ENCODE measurements at places on chromosomes 2 and 18.
A peak's percentile ranks its signal among the peaks of the same experiment; 100 is the strongest.

DNA sequence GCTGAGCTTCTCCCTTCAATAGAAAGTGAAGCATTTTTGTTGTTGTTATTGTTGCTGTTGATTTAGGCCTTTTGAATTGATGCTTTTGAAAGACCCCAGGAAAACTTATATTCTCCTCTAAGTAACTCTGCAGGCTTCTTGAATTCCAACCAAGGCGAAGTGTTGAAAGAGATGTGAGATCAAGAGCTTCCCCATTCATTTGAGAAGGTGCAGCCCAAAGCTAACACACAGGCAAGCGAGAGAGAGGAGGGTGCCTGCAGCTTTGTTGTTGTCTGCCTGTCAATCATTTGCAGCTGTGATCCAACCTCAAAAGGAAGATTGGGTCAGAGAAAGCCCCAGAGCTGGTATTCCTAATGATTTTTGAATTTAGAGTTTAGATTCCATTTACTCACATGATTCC, 963.6 kb upstream of the CNTNAP5 start:
- no peak for DNase-seq

GRCh38 chr18:6982398-6982797, 135.2 kb downstream of the LAMA1 start:
- no peak for DNase-seq

DNA sequence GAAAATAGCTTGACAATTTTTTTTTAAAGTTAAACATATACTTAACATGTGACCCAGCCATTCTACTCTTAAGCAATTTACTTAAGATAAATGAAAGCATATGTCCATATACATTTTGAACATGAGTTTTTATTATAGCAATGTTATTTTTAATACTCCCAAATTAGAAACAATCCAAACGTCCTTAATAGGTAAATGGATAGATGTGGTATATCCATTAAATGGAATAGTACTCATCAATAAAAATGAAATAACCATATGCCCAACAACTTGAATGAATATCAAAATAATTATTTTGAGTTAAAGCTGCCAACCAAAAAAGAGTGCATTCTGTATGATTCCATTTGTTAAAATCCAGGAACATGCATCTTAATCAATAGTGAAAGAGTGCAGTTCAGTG, 29.1 kb downstream of the NCOA1 start:
- DNase-seq, result no peak

- DNase-seq, result peak; percentile 4
Observed at GRCh38 chr18:58671632-58672564, 633 bp downstream of the MALT1 start.

GRCh38 chr18:56823986-56824565, 172.9 kb downstream of the WDR7 start:
- DNase-seq, result no peak

DNA sequence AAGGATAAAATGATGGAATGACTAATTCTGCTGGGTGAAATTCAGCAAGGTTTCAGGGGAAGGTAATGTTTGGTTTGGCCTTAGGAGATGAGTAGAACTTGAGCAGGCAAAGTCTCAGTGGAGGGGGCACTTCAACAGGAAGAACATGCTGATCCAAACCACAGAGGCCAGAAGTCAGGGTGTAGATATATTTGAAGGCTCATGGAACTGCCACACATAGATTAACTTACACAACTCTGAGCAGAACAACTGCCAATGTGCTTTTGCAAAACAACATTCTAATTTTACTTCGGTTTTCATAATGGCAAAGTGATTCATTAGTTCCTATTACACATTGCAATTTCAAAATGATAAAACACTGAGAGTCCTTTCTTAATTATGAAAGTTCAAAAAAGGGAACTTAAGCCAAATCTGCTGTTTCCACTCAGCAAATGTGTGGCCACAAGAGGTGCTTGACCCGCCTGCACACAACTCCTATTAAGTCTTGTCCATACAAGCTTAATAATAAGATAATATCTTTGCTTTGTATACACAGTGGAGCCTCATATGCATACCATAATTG, 284.8 kb downstream of the MREG start:
- no peak for DNase-seq

DNA sequence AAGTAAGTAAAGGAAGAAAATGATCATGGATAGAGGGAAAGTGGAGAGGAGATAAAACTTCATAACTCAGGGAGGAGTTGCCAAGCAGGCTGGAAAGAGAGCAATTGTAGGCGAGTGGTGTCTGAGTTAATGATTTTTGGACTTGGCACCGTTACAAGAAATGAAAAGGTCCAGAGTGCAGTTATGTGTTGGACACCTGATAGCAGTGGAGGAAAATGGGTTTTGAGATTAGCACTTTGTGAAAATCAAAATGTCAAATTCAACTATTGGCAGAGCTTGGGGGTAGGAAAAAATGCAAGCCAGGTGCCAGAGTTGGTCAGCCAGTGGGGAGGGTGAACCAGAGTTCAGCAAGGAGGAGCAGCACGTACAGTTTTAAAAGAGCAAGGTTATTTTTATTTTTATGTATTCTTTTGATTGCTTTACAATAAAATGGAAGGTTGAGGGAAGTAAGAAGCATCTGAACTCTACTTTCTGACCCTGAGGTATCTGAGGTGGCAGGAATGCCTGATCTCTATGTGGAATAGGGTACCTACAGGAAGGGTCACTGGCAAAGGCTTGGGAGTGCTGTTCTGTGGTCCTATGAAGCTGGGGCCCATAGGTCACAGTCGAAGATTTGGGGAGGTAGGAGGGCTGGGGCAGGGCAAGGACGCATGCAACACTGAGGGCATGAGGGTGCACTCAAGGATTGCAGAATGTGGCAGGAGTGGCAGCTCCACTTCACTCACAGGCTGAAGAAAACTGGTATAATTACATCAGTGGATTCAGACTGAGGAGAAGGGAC, 127.5 kb downstream of the CD8B2 start:
- no peak for DNase-seq

DNA sequence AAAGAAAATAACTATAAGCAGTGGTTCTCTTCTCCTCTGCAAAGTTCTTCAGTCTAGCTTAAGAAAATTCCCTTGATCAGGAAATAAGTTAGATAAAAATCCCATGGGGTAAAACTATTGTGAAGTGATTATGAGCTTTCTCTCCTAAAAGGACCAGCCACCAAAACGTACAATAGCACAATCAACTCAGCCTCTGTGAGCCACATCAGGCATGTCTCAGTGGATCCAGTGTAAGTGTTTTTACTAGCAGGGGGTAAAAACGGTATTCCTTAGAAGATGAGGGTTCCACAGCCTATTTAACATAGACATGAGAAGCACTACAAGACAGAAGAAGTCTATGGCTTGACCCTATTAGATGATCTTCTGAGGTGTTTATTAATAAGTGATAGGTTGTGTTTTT, 503.2 kb downstream of the PIK3C3 start:
- no peak for DNase-seq

DNA sequence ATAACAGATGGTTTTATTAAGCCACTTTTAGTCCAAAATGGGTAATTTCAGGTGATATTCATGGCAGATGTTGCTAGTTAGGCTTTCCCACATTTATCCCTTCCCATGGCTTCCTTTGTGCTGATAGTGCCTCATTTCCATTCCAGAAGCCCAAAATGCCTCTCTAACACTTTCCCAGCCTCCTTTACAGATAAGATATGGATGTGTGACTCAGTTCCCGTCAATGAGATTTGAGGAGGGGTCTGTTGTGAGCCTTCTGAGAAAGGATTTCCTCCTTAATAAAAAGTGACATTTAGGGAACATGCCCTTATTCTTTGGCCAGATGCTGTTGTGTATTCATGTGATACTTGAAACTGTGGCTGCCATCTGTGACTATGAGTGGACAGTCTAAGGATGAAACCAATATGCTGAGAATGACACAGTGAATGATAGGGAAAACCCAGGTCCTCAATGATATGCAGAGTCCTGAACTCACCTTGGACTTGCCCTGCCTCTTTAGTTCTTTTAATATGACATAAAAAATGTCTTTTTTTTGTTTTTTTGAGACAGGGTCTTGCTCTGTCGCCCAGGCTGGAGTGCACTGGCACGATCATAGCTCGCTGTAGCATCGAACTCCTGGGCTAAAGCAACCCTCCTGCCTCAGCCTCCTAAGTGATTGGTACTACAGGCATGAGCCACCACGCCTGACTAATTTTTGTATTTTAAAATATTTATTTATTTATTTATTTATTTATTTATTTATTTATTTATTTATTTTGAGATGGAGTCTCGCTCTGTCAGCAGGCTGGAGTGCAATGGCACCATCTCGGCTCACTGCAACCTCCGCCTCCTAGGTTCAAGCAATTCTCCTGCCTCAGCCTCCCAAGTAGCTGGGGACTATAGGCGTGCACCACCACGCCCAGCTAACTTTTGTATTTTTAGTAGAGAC, 5.8 kb upstream of the ACSL3 start:
- DNase-seq, result no peak

- DNase-seq, result no peak
Observed at GRCh38 chr2:59250307-59250677, 1009.2 kb upstream of the FANCL start.

GRCh38 chr2:60882971-60883753, 1.8 kb downstream of the REL start:
- DNase-seq, result no peak

DNA sequence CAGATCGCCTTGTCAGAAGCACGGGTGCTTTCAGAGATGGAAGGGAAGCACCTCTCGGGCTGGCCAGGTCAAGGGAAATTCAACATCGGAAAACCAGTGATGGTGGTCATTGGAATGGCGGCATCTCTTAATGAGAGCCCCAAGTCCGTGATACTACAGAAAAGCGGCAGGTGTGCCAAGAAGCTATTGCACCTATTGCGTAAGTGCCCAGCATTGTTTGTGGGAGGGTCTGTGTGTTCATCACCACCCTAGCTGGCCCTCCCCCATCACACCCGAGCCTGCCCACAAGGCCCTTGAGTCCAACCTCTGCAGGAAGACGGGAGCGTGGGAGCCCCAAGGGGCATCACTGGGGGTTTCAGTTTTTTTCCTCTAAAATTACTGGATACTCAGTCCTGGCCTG, 100.7 kb downstream of the DGKD start:
- DNase-seq, result no peak

GRCh38 chr2:53969285-53969967, 1.4 kb downstream of the PSME4 start:
- DNase-seq, result no peak

DNA sequence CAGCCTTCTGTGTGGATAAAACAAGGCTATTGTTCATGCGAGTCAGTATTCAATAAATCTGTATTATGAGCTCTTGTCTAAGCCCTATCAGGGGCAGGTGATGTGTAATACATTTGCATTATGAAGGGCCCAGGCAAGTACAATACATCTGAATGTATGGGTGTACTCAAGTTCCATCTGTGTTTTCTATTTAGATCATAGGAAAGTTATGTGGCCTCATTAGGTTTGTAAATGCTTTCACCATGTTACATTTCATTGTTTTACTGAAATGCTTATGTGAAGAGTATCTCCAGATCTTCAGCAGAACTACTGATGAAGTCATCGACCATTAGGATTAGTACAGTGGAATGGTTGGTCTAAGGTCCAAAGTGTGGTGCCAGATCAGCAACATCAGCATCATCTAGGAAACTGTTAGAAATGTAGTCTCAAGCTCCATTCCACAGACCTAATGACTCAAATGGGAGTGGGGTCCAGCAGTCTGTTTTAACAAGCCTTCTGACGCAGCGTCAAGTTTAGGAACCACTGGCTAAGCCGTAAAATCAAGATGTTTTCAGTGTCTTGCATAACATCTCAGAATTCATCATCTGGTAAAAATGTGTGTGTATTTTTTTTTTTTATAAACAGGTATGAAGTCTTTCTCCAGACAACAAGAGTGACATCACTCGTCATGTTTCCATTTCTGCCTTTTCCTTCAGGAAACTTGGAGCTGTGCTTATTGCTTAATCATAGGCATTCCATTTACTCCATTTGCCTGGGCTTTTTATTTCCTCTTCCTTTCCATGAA, 80.5 kb downstream of the LYPD6 start:
- DNase-seq, result peak; percentile 80

DNA sequence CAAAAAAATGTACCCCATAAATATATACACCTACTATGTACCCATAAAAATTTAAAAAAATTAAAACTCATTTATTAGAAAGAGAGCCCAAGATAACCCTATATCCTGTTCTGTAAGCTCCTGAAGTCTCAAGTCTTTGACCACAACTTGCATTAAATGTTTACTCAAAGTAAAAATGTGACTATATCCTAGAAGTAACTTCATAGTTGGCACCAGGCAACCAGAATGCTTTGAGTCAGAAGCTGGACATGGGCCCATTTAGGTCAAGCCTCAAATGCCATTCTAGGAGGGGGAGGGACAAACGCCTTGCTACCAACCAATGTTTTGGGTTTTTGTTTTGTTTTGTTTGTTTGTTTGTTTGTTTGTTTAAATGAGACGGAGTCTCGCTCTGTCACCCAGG, 9.3 kb upstream of the TBC1D8 start:
- DNase-seq, result no peak

DNA sequence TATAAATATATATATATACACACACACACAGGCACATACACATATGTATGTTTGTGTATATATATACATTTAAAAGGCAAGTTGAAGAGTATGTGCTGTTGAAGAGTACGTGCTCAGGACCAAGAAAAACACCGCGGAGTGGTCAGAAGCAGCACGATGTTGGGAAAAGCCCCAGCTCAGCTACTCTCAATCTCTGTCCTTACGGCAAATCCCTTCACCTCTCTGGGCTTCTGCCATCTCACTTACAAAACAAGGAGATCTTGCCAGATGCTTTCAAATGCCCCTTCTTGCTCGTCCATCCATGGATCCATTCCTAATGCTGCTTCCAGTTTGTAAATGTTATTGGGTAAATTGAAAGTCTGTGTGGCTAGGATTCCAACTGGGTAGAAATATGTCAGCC, 333.9 kb downstream of the BCL11A start:
- DNase-seq, result no peak

DNA sequence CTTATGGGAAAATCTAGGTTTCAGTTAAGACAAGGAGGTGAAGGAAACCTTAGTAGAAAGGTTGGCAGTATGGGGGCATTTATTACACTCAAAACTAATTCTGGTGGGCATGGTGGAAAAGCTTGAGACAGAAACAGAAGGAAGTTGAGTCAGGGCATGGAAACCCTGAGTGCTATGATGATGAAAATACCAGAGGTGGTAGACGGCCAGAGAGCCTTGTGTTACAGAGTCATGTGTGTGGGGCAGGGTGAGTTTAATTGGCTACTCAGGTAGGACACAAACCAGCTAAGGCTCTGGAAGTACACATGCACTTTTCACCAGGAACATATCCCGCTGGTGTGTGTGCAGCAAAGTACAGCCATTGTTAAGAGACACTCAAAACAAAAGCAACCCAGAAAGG, 20.7 kb upstream of the FAM136A start:
- DNase-seq, result no peak

GRCh38 chr2:72980535-72981217, 63.4 kb downstream of the EMX1 start:
- no peak for DNase-seq

DNA sequence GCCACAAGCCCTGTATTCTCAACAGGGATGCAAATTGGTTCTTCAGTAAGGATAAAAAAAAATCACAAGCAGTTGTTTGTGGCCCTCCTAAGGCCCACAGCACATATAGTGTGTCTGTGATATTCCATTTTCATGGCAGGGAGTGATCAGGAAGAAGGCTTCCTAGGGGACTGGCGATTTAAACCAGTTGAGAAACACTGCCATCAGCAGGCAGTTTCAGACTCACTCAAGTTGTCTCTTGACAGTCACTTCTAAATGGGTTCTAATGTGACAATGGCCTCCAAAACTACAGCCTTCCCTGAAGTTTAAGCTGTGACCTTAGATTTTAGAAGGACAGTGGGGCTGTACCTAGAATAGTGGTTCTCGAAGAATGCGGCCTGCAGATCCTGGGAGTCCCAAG, 6.0 kb downstream of the CIAO1 start:
- DNase-seq, result no peak

GRCh38 chr2:183070942-183071844, 7.4 kb upstream of the DUSP19 start:
- no peak for DNase-seq

GRCh38 chr2:68235090-68235489, 17.2 kb downstream of the PPP3R1 start:
- DNase-seq, result no peak

All from DMS153 (cell line).